ENCODE measurements at places on chromosomes 1 and 21. TPM values are rescaled to one million over a fixed set of nuclear protein-coding genes. Genes with fewer than 3 reads are reported as not detected.

WNT3A gene
- polyA plus RNA-seq: 0.05 TPM

OR10J1 gene
- polyA plus RNA-seq: 0.05 TPM

GNG4 gene
- polyA plus RNA-seq: 1.3 TPM

PODN gene
- polyA plus RNA-seq: 14.0 TPM

CELA2A gene
- 0.30 TPM for polyA plus RNA-seq

CFHR2 gene
- polyA plus RNA-seq: 0.14 TPM

TIE1 gene
- 74.8 TPM for polyA plus RNA-seq

LAX1 gene
- 0.30 TPM for polyA plus RNA-seq

ADAM30 gene
- not detected for polyA plus RNA-seq

ACBD6 gene
- 70.5 TPM for polyA plus RNA-seq

TTC39A gene
- 12.0 TPM for polyA plus RNA-seq

PTPN22 gene
- polyA plus RNA-seq: 0.56 TPM

NBPF9 gene
- 44.8 TPM for polyA plus RNA-seq

PLCH2 gene
- 4.8 TPM for polyA plus RNA-seq

GPR157 gene
- 16.9 TPM for polyA plus RNA-seq

TFF2 gene
- polyA plus RNA-seq: not detected
